ENCODE measurements at places on chromosomes 7 and 10. TPM values are rescaled to one million over a fixed set of nuclear protein-coding genes. Genes with fewer than 3 reads are reported as not detected.
A peak's percentile ranks its signal among the peaks of the same experiment; 100 is the strongest.

The SLIT1 gene
- 1.9 TPM for total RNA-seq

The KIAA1217 gene
- total RNA-seq, result 79.2 TPM

DNA sequence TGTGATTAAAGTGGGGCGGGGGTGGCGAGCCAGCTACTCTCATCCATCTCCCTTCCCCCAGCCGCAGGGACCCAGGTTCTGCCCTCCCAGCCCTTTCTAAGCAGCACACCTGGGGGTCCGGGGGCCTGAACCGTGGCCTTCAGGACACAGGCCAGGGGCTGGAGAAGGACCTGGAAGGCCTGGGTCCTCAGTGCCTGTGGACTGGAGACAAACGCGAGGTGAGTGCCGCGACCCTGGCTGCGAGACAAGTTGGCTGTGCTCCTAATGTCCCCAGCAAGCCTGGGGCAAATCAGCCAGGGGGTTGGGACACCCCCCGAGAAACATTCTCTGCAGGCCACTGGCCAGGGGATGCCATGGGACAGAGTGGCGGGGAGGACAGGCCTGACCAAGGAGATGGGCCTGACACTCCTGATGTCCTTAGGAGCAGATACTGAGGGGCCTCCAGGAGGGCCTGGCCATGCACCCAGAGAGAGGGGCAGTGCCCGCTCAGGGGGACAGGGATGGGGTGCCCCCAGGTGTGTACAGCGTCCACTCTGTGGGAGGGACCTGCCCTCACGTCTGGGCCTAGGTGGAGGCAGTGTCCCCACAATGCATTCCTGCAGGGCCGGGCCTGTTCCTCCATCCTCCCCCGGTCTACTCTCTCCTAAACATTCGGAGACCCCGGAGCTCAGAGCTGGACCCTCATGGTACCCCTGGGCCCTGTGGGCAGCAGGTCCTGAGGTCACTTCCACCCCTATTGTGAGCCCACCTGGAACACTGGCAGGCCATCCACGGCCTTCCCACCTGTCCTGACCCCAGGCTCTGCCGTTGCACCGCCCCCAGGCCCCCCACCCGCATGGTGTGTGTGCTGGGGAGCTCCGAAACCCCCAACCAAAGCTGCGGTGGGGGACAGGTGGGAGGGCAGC, 13.1 kb downstream of the BRAT1 start:
- H3K36me3 ChIP-seq, result no peaks in the 10 kb centered on the region
- peak; percentile 6 for DNase-seq
- H3K27ac ChIP-seq, result no peak overlapping the region
- no peaks in the 10 kb centered on the region for H3K27me3 ChIP-seq
- H3K4me3 ChIP-seq, result no peak overlapping the region

- no peak overlapping the region for H3K4me3 ChIP-seq
- no peak for DNase-seq
- H3K36me3 ChIP-seq, result no peaks in the 10 kb centered on the region
- peaks cover 6% of the 10 kb centered on the region for H3K27me3 ChIP-seq
- peak overlapping the region; percentile 74 for H3K27ac ChIP-seq
Measured at GRCh38 chr7:134892963-134893362, 93.3 kb upstream of the AGBL3 start.

- H3K27ac ChIP-seq, result no peak overlapping the region
- DNase-seq, result no peak
- no peaks in the 10 kb centered on the region for H3K27me3 ChIP-seq
- peaks cover 11% of the 10 kb centered on the region for H3K4me1 ChIP-seq
- no peak overlapping the region for H3K4me3 ChIP-seq
Measured at GRCh38 chr10:97733256-97733655, 3.7 kb upstream of the ZFYVE27 start.

- no peaks in the 10 kb centered on the region for H3K36me3 ChIP-seq
- H3K27me3 ChIP-seq, result no peaks in the 10 kb centered on the region
- H3K4me1 ChIP-seq, result no peaks in the 10 kb centered on the region
- DNase-seq, result no peak
- H3K4me3 ChIP-seq, result no peak overlapping the region
- H3K27ac ChIP-seq, result no peak overlapping the region
Measured at GRCh38 chr10:24759672-24760071, 36.0 kb upstream of the ARHGAP21 start.

DNA sequence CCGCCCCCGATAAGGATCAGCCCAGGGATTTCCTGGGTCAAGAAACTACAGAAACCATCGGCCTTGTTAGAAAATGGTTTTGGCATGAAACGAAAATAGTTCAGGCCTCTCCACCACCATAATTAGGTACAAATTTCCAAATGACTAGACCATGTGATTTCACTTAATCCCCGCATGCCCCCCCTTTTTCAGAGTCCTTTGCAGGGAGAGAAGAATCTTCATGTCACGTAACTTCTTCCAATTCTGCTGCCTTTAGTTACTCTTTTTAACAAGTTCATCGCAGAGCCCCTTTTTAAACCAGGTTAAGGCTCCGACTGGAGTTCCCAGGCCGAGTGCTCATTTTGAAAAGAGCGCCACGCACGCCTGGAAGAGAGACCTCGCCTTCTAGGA, 3.4 kb downstream of the PDGFA start:
- H3K27me3 ChIP-seq, result peaks cover 11% of the 10 kb centered on the region
- H3K27ac ChIP-seq, result peak overlapping the region; percentile 95
- H3K4me3 ChIP-seq, result peak overlapping the region; percentile 84
- H3K4me1 ChIP-seq, result peaks cover 74% of the 10 kb centered on the region
- H3K36me3 ChIP-seq, result no peaks in the 10 kb centered on the region
- no peak for DNase-seq

DNA sequence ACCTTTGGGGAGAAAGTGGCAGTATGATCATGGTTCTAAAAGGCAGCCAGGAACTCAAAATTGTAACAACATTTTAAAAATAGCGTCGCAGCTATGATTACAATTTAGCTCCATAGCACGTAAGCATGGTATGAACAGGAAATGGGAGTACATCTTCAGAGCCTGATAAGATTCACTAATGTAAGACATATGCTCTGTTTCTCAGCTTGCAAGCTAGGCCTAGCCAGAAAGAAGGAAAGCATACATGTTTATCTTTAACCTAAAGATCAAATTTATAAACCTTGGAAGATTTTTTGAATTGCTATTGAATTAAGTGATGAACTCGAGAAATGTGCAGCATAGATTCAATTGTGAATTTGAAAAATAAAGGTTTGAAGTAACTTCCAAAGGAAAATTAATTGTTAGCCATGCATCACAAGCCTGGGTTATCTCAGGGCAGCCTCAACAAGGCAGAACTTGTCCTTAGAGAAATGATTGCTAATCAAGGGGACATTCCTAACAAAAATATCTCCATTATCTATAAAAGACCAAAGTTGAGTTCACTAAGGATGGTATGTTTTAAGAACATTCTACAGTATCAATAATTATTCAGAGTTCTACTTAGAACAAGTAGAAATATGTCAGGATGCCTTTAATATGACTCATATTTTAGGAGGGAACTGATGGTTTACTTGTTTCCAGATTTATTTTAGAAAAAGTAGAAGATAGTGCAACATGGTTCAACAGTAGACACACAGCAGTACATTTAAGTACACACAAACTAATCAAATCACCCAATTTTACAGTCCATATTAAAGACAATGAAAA, 38.8 kb upstream of the SEPTIN7 start:
- no peaks in the 10 kb centered on the region for H3K36me3 ChIP-seq
- H3K4me1 ChIP-seq, result no peaks in the 10 kb centered on the region
- no peak overlapping the region for H3K4me3 ChIP-seq
- no peak for DNase-seq
- H3K27ac ChIP-seq, result no peak overlapping the region

GRCh38 chr7:24005517-24005916, 278.5 kb upstream of the NPY start:
- DNase-seq, result no peak
- no peak overlapping the region for H3K4me3 ChIP-seq

GRCh38 chr7:120738816-120739215, 119.1 kb downstream of the TSPAN12 start:
- H3K36me3 ChIP-seq, result no peaks in the 10 kb centered on the region
- no peak for DNase-seq
- no peaks in the 10 kb centered on the region for H3K27me3 ChIP-seq
- no peak overlapping the region for H3K4me3 ChIP-seq
- H3K4me1 ChIP-seq, result no peaks in the 10 kb centered on the region

GRCh38 chr10:60096761-60097513, 190.6 kb upstream of the CCDC6 start:
- no peaks in the 10 kb centered on the region for H3K4me1 ChIP-seq
- H3K36me3 ChIP-seq, result no peaks in the 10 kb centered on the region
- H3K4me3 ChIP-seq, result no peak overlapping the region
- no peaks in the 10 kb centered on the region for H3K27me3 ChIP-seq

GRCh38 chr7:103120362-103120761, 28.5 kb downstream of the NAPEPLD start:
- no peak for DNase-seq
- no peak overlapping the region for H3K4me3 ChIP-seq
- H3K27ac ChIP-seq, result no peak overlapping the region
- no peaks in the 10 kb centered on the region for H3K27me3 ChIP-seq
- H3K4me1 ChIP-seq, result peaks cover 15% of the 10 kb centered on the region
